HCT116 (cell line): ENCODE measurements at places on chromosomes 7 and 10.

- no peak for DNase-seq
These were observed 544 bp downstream of the PDK4 start for GRCh38 chr7:95595746-95596197.

- DNase-seq: no peak
These were observed 35.7 kb upstream of the ATXN7L1 start for GRCh38 chr7:105911961-105912575.

DNA sequence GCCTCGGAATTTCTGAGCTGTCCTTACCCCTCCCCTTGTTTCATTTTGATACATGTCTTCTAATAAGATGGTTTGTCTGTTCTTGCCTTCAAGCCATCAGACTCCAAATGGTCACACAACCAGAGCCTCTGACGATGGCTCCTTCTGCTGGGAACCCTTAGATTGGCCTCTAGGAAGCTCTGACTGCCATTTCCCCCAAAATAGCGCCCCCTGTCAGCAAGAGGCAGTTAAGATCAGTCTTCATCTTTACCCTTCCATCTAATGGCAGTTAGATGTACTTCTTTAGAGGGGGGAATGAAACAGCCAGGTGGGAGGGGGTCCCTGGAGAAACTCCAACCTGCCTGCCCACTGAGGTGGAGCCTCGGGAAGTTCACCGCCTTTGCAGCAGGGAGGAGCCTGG lies 85.8 kb upstream of the GPR22 start:
- no peak for DNase-seq

GRCh38 chr10:299969-300368 lies 164.7 kb downstream of the ZMYND11 start:
- DNase-seq: no peak

DNA sequence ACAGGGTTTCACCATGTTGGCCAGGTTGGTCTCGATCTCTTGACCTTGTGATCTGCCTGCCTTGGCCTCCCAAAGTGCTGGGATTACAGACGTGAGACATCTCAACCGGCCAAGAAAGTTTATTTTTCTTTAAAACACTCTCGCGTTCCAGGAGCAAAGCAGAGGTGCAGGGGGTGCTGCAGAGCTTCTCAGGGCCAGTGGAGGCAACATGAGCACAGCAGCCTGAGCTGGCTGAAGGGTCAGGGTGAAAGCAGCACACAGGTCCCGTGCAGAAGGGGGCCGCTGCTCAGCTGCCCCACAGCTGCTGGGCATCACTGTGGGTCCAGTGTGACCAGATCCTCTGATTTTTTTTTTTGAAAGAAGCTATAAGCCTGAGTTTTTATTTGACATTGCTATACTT lies 46.1 kb downstream of the EPHB4 start:
- no peak for DNase-seq

DNA sequence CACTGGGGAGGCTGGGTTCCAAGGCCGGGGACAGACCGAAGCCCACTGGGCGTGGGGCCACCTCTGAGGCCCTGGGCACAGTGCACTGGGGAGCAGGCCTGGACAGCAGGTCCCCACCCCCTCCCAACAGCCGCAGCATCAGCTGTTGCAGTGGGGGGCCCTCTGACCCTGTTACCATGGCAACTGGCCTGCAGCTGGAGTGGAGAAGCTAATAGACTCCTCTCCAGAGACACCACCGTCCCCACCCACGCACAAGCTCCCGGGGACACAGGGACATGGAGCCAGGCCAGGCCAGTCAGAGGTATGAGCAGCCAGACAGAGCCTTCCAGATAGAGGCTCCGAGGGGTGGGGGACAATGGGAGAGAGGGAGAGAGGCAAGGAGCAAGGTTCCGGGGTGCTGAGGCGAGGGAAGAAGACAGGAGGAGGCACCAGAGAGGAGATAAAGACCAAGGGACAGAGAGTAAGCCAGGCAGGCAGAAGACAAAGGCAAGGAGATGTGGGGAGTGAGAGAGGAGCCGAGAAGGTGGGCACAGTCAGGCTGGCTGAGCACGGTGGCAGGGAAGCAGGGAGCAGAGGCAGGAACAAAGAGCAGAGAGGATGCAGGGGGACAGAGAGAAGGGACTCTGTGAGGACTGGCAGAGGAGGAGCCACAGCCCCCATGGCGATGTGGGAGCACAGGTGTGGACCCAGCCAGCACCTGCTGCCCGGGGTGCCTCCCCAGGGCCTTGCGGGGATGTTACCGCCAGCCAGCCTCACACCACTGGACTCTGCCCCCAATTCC lies 6.7 kb downstream of the KCNH2 start:
- DNase-seq: no peak

DNA sequence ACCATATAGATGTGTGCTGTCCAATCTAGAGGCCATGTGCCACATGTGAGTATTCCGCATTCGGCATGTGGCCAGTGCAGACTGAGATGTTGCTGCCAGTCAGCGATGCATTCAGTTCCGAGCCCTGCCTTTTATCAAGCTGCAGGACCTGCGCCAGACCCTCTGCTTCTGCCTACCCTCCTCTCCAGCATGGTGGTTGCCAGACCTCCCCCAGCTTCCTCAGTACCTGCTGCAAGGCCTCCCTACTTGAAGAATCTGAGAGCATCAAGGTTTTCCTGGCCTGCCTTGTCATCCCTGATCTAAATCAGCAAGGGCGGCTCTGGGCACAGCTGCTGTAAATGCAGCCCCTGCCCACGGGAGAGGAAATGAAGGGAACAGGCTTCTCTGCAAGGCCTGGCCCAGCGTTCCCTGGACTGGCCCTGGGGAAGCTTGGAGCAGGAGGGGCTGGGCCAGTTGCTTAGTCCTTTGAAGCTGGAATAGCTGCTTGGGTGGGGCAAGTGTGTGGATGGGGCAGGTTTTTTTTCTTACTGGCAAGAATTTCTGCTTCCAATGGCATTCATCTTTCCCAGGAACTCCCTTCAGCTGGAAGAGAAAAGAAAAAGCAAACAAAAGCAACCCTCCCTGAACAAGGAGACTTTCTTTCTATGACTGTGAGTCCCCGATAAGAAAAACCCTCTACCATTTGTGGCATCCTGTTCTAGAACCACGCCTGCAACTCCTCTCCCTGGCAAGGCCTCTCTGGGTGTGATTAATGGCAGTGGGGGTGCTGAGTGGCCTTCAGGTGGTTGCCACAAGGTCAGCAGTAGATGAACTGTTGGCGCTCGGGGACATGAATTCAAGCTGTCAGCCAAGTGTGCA lies 93.0 kb downstream of the NHLRC2 start:
- no peak for DNase-seq

DNA sequence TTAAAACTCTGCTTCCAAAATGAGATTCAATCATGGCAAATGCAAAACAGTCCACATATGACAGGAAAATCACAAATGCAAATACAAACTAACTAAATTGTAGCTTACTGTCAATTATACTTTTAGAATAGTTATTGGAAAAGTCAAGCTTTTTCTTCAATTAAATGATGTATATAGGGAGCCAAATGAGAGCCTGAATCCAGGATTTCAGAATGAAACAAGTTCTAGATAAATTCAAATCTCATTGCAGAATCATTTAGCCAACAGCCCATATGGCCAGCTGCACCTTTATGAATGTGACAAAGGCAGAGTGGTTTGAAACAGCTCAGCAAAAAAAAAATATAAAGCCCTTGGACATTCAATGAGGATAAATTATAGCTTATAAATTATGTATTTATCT lies 82.2 kb upstream of the SCIN start:
- DNase-seq: no peak

- no peak for DNase-seq
These were observed 24.6 kb downstream of the NACAD start for GRCh38 chr7:45064047-45064725.
